COR-L47 (cell line): ENCODE measurements at places on chromosomes 3 and 15.

DNA sequence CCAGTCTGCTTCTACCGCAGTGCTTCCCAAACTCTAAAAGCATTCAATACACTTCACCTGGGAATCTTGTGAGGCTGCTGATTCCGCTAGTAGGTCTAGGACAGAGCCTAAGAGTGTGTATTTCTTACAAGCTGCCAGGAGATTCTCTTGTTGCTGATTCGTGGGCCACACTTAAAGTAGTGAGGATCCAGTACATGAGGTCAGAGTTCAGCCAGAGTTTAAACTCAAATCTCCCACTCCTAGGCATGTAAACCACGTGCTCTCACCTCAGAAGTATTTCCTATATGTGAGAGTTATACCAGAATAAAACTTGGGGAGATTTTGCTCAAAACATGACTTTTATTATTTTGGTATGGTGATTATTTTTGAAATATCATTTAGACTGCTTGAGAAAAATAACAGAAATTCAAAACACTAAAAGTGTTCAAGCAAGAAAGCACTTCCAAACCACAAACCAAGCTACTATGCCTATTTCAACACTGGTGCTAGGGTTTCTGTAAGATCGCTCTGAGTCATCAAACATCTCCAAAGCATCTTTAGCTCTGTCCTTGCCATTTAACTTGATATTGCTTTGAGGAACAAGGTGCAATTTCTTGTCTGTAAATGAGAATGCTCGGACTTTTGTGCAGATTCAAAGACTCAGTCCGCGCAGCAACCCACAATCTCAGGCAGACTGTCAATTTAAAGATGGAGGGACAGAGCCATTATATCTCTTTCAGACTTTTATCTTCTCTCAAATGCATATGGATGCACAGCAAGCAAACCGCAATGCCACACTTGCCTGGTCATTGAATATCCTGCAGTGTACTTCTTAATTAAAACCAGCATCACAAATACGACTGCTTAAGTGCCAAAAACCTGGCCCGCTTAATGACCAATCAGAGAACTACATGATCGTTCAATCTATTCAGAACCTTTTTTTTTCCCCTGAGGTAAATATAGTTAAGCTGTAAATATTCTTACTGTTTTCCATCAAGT, 59.8 kb downstream of the AGTR1 start:
- no peak for DNase-seq

- no peak for DNase-seq
These were observed 613.1 kb downstream of the SI start for GRCh38 chr3:164465172-164465571.

- no peak for DNase-seq
These were observed 42.8 kb downstream of the ABTB1 start for GRCh38 chr3:127715532-127715931.

- no peak for DNase-seq
These were observed 292.9 kb upstream of the ROBO1 start for GRCh38 chr3:80060664-80061063.

DNA sequence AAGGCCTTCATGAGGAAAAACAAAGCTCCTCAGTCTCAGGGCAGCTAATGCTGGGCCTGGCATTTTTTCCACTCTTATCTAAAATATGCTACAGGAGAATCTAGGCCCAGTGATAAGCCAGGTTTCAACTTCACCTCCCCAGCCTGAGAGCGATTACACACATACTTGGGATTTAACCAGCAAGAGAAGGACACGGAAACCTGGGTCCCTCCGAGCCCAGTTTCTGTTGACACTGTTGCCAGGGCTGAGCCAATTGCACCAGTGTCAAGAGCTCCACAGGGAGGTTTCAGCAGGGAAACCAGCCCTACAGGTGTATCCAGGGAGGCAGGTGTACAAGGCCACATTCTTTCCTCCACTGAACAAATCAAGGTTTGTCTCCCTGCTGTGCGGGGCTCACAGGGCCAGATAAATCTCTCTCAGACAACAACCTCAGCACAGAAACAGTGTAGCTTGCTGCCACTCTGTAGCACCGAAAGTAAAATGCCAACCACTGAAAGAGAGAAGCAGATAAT, 85.4 kb downstream of the MAGI1 start:
- peak; percentile 67 for DNase-seq

DNA sequence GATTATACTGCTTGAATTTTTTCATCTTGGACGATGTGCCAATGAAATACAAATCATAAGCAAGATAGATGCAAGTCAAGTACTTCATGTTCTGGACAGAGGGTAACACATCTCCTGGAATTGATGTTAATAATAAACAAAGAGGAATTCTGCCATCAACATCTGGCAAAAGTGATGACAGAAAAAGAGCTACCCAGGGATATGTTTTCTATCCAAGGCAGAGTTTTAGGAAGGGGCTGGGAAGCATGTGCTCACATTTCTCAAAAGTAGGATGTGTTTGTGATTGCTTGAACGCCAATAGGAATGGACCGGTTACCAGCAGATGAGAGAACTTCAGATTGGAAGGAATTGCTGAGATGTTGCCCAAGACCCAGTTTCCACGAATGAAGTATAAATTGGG, 242.6 kb upstream of the AGTR1 start:
- DNase-seq: no peak

- DNase-seq: no peak
These were observed 6.9 kb downstream of the TSC22D2 start for GRCh38 chr3:150414959-150415358.

GRCh38 chr3:113088616-113089015, 97.8 kb downstream of the GTPBP8 start:
- DNase-seq: no peak

GRCh38 chr3:19467761-19468160, 319.5 kb downstream of the KCNH8 start:
- DNase-seq: no peak

GRCh38 chr3:99505200-99505599, 133.2 kb upstream of the COL8A1 start:
- DNase-seq: no peak

GRCh38 chr3:146929696-146930095, 324.6 kb upstream of the PLSCR5 start:
- DNase-seq: no peak

GRCh38 chr3:45313743-45314403, 74.5 kb upstream of the LARS2 start:
- no peak for DNase-seq

DNA sequence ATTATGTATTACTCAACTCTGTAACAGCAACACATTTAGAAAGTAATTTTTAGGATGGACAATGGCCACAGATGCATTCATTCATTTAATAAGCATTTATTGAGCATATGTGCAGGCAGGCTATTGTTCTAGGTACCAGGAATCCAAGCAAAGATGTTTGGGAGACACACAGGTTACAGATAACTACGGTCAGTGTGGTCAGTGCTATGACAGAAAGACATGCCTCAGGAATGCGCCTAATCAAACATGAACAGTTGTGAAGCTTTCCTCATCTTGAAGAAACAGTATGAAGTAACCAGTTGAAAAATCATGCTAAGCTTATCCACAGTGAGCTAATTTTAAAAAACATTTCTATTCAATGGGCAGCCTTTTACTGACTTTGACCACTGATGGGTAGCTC, 155.4 kb upstream of the CCDC54 start:
- DNase-seq: no peak

GRCh38 chr3:72141264-72141663, 356.3 kb upstream of the PROK2 start:
- DNase-seq: no peak

DNA sequence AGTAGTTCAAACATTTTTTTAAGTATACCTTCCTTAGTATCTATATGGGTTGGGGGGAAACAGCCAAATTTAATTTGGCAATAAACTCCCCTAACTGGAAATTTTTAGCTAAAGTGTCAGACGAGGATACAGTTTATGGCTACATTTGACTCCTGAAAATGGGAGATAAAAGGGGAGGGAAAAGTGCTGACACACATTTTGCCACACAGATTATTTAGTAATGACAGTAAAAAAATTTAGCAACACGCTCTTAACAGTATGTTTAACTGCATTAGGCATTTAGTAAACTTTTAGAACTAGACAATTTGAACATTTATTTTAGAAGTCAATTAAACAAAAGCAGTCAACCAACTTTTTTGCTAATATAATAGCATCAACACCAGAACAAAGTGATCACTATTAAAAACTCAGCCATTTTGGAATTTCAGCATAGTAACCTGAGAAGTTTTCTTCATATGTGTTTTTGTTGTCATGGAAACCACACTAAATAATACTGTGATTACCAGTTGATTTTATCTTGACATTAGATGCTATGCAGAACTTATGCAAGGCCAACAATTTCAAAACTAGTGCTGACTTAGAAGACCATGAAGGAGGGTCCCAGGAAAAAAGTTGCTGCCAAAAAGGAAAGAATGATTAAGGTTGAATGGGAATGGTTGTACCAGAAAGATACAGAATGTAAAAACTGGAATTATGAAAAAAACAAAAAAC, 47.0 kb upstream of the TFG start:
- DNase-seq: no peak

DNA sequence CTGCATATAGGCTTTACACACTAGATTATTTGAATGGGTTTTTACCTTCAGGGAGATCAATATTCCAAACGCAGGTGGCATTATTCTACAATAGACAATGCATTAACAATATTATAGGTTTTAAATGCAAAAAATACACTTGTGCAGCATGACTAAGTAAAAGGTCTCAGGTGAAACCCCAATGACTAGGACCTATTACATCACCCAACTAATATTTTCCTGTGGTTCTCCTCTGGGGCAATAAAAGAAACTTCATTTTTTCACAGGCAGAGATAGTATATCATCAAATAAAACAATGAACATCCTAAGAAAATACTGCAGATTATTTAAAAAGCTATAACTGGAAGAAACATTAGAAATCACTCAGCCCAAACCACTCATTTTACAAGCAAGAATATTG, 375.3 kb downstream of the ROBO1 start:
- no peak for DNase-seq

GRCh38 chr15:92617549-92618520, 37.7 kb downstream of the FAM174B start:
- DNase-seq: peak; percentile 85

- no peak for DNase-seq
These were observed 1.8 kb upstream of the MESD start for GRCh38 chr15:80991421-80991820.

DNA sequence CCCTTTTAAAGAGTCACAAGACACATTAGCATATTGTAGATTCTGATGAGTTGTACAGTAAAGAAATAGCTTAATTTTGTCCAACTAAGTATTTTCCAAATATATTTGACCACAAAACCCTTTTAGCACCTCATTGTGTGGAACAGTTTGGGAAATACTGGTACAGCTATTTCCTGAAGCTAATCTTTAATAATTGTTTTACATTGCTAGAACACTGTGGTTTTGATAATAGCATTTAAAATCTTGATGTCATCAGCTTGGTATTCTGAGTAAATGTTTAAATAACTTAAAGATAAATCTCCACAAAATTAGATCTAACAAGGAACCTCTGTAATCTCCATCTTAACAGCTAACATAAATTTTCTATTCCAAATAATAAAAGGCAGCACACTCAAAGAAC, 140.0 kb upstream of the MLF1 start:
- no peak for DNase-seq

GRCh38 chr3:64344721-64345207, 119.5 kb upstream of the PRICKLE2 start:
- DNase-seq: no peak

- DNase-seq: no peak
These were observed 9.5 kb downstream of the CA12 start for GRCh38 chr15:63372018-63372705.

GRCh38 chr3:78918361-78919020, 849.3 kb downstream of the ROBO1 start:
- DNase-seq: no peak

DNA sequence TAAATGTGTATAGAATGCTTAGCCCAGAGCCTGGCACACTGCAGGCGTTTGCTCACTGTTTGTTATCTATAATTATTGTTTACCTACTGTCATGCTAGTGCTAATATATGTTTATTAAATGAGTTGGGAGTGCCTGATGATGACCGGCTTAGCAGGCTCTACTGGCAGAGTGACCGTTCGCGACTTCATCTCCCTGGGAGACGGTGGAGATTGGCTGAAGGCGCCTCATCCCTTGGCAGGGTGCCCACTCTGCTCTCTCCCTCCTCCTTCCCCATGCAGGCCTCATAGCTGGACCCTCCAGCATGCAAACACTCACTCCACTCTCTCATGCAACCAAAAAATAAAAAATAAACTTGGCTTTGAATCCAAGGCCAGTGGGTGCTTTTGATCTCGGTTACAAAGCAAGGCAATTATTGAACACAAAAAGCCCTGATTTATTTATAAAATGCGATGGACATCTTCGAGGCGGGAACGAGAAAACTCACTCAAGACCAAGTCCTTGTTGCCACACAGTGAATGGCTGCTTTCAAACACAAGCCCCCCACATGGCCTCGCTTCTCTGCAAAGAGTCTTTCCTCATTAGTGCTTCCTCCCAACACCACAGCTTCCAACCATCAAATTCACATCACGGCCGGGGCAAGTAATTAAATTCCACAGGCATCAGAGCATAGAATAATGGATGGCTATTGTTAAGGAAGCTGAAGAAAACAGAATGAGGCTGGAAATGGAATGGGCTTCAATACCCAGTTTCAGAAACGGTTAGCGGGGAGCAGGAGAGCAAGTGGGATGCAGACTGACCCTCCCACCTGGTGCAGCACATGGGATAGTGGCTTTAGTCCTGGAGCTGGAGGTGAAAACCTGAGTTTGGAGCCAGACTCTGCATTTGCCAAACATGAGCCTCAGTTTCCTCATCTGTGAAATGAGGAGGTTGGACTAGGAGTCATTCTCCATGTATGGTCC, 135.7 kb upstream of the RAD18 start:
- peak; percentile 85 for DNase-seq

DNA sequence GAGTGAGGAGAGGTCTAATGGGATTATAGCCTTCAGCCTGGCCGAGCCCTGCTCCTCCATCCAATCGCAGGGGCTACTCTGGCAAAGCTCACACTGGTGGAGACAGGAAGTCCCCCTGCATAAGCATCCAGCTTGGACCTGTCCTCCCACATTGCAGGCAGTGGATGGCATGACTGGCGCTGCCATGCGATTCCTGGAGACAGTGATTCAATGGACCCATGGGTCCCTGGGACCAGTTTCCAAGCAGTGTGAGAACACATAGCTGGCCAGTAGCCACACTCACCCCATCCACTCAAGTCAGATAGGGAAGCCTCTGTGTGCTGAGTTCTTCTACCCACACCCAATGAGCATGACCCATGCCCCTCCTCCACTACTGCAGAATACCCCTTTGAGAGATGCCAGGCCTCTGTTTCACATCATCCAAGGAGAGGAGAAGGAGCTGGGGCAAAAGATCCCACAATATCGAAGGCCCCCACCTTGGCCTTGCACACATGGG, 18.1 kb upstream of the POC1A start:
- no peak for DNase-seq

GRCh38 chr3:143658861-143659260, 189.4 kb downstream of the SLC9A9 start:
- DNase-seq: no peak

DNA sequence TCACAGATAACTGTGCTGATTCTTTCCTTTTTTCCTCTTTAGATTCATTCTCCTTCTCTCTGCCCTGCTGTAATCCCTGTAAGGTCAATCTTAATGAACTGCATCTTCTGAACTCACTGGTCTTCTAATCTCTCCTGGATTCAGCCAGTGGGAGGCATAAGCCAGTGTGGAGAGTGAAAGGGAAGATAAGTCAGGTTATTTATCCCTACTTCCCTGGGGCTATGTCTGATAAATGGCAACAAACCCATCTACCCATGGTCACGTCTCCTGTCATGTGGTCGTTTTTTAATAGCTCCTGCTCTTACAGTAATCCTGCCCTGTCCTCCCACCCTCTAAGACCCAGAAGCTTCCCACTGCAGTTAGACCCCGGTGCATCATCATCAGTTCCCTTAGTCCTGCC, 199.6 kb upstream of the NAALADL2 start:
- no peak for DNase-seq

GRCh38 chr3:131004603-131005002, 22.0 kb downstream of the ASTE1 start:
- no peak for DNase-seq
